ENCODE measurements at places on chromosomes 2 and 18.
A peak's percentile ranks its signal among the peaks of the same experiment; 100 is the strongest.

GRCh38 chr18:72833471-72833870 is 34.3 kb downstream of the NETO1 start:
- H3K4me1 ChIP-seq: no peaks in the 10 kb centered on the region
- H3K4me3 ChIP-seq: no peak overlapping the region
- no peaks in the 10 kb centered on the region for H3K27me3 ChIP-seq

GRCh38 chr2:1916881-1917280 is 172.6 kb upstream of the PXDN start:
- no peak overlapping the region for H3K27ac ChIP-seq
- H3K27me3 ChIP-seq: no peaks in the 10 kb centered on the region
- no peak overlapping the region for H3K4me3 ChIP-seq
- no peak for DNase-seq

GRCh38 chr18:47417807-47418206 is 166.3 kb upstream of the SKOR2 start:
- no peaks in the 10 kb centered on the region for H3K4me1 ChIP-seq
- peaks cover 38% of the 10 kb centered on the region for H3K27me3 ChIP-seq
- no peak overlapping the region for H3K27ac ChIP-seq
- no peak for DNase-seq
- no peak overlapping the region for H3K4me3 ChIP-seq
- no peaks in the 10 kb centered on the region for H3K36me3 ChIP-seq

DNA sequence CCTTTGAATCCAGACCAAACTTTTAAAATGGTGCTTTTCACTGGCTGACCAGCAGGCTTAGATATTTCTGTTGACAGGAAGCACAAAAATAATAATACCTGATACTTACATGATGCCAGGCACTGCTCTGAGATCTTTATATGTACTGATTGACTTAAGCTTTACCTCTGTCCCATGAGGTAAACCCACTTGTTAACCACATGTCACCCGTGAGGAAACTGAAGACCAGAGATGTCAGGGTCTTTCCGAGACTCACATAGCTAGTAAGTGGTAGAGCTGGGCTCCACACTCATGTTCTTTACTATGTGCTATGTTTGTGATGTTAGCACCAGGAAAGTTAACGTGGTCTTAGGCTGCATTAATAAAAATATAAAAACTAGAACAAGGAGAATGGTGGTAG is 297.7 kb downstream of the PLCL1 start:
- no peaks in the 10 kb centered on the region for H3K4me1 ChIP-seq
- no peaks in the 10 kb centered on the region for H3K27me3 ChIP-seq
- no peak overlapping the region for H3K4me3 ChIP-seq
- DNase-seq: no peak
- no peak overlapping the region for H3K27ac ChIP-seq

GRCh38 chr2:200814276-200814815 is 2.6 kb downstream of the BZW1 start:
- H3K4me1 ChIP-seq: peaks cover 59% of the 10 kb centered on the region
- H3K36me3 ChIP-seq: peaks cover 60% of the 10 kb centered on the region
- H3K27ac ChIP-seq: peak overlapping the region; percentile 81

DNA sequence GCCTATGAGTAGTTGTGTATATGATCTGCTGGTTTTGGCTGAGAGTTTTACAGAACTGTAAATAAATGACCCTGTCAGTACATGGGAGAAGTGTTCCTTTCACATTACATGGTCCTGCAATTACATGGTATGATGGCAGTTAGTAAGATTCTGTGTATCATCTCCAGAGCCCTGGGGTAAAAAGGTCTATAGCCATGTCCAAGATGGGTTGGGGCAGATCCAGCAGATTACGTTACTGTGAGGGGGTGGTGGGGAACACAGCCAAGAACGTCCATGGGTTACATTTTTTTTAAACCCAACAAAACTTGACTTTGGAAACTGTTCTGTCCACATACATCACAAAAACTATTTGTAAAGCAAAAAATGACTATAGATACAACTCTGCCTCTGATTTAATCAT is 64.2 kb upstream of the LMAN1 start:
- H3K4me3 ChIP-seq: no peak overlapping the region
- H3K4me1 ChIP-seq: no peaks in the 10 kb centered on the region
- no peaks in the 10 kb centered on the region for H3K36me3 ChIP-seq
- DNase-seq: no peak

DNA sequence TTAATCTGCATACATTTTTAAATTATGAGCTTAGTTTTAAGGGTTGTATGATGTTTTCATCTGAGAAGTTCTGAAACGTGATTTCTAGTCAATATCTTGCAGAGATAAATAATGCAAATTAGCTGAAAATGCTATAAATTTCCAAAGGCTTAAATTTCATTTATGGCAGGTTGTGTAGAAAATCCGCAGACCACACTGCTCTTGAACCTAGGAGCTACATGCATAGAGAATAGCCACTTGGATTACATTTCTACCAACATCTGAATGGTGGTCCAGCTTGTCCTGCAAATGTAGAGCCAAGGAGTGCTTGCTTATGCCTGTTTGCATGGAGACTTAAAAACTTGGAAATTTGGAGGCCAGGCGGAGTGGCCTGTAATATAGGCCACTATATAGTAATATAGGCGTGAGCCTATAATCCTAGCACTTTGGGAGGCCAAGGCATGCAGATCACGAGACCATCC is 6.8 kb downstream of the MAT2A start:
- no peak overlapping the region for H3K27ac ChIP-seq
- no peak overlapping the region for H3K4me3 ChIP-seq
- H3K36me3 ChIP-seq: peaks cover 51% of the 10 kb centered on the region
- DNase-seq: no peak

DNA sequence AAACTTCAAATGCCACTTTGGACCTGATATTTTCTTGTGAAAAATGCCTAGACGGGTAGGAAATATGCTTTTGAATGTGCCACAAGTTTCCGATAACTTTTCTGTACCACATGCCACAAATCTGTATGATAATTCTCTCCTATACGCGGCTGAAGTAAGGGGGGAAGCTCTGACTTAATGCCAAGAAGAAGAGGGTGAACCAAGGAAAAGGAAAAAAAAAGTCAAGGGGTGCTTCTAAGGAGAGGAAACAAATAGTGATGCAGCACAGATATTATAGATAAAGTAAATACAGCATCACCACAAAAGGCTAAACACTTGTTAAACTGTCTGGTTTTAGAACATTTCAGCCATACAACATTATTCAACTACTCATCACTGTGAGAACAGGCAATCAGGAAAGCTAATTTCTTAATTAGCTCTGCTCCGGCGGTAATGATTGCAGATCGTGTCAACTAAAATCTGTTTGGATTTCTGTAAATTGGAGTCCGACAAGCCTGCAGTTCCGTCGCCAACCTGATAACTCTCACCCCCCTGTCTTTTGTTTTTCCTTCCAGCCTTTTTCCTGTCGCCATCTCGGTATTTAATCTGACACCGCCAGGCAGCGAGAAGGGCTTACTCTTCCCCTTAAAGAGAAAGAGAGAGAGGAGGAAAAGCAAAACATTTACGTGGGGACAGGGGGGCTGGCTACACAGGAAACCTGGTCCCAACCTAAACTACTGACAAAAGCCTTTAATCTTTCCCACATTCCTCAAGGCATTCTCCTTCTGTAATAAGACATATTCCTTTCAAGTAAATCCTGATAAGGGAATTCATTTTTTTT is 67.5 kb downstream of the ZEB2 start:
- H3K4me1 ChIP-seq: peaks cover 66% of the 10 kb centered on the region
- H3K27ac ChIP-seq: peak overlapping the region; percentile 74
- DNase-seq: no peak
- H3K27me3 ChIP-seq: no peaks in the 10 kb centered on the region

- no peaks in the 10 kb centered on the region for H3K36me3 ChIP-seq
- peaks cover 5% of the 10 kb centered on the region for H3K27me3 ChIP-seq
- DNase-seq: no peak
- no peak overlapping the region for H3K27ac ChIP-seq
Observed at GRCh38 chr2:172246649-172247048, 143.9 kb upstream of the DLX2 start.

- peaks cover 23% of the 10 kb centered on the region for H3K27me3 ChIP-seq
- no peak for DNase-seq
- no peaks in the 10 kb centered on the region for H3K36me3 ChIP-seq
- no peak overlapping the region for H3K4me3 ChIP-seq
Observed at GRCh38 chr2:100470898-100471514, 724 bp downstream of the NMS start.

- DNase-seq: no peak
- H3K4me1 ChIP-seq: peaks cover 17% of the 10 kb centered on the region
- H3K27ac ChIP-seq: no peak overlapping the region
Observed at GRCh38 chr18:79274823-79275222, 120.9 kb upstream of the NFATC1 start.

DNA sequence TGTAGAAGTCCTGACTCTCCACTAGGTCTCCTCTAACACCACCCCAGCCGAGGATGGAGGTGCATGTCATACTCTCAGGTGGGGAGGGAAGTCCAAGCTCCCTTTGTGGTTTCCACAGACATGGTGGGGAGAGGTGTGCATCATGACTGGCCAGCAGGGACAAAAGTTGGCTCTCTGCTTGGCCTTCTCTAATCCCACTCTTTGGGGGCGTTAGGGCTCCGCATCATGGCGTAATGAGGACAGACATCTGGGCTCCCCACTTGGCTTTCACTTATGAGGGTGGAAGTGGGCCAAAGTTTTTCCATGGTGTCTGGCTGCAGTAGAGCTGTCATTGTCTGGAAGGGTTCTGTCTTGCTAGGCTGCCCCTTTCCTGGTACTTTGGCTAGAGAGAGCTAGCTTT is 80.7 kb upstream of the DAPL1 start:
- H3K4me3 ChIP-seq: no peak overlapping the region
- peaks cover 6% of the 10 kb centered on the region for H3K27me3 ChIP-seq
- no peaks in the 10 kb centered on the region for H3K36me3 ChIP-seq
- no peaks in the 10 kb centered on the region for H3K4me1 ChIP-seq
- DNase-seq: no peak

DNA sequence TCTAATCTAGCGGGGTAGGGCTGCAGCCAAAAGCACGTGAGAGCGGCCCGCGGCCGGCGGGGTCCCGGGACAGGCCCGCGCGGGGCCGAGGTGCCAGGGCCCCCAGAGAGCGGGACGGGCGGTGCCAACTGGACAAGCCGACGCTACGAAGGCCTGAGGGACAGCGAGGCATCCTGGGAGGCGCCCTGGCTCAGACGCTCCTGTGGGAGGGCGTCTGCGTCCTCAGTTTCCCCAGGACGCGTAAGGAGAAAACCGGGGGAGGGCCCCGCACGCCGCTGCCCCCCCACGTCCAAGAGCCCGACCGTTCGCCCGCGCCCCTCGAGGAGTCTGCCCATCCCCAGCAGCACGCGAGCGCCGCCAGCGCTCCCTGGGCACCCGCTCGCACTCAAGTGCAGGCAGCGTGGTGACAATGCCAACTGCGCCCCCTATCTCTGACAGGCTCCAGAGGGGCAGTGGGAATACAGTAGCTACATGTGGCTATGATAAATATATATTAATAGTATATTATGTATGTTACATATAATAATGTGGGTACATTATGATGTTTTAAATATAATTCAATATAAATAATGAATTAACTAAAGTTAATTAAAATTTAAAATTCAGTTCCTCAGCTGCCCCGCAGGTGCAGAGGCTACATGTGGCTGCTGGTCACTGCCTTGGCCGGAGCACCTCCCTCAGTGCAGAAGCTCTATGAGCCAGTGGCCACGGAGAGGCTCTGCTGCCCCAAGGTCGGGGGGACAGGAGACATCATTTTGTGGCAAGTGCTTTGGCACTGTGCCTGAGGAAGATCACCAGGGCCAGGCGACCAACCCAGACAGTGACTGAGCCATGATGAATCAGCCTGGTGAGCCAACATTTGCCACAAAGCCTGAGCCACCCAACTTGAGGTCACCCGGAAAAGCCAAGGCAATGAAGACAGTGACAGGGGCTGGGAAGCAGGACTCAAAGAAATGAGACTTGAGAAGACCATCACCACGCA is 5.5 kb upstream of the SFT2D3 start:
- H3K27me3 ChIP-seq: no peaks in the 10 kb centered on the region
- no peak overlapping the region for H3K27ac ChIP-seq
- peaks cover 2% of the 10 kb centered on the region for H3K36me3 ChIP-seq
- H3K4me3 ChIP-seq: no peak overlapping the region
- H3K4me1 ChIP-seq: peaks cover 7% of the 10 kb centered on the region
- DNase-seq: no peak

DNA sequence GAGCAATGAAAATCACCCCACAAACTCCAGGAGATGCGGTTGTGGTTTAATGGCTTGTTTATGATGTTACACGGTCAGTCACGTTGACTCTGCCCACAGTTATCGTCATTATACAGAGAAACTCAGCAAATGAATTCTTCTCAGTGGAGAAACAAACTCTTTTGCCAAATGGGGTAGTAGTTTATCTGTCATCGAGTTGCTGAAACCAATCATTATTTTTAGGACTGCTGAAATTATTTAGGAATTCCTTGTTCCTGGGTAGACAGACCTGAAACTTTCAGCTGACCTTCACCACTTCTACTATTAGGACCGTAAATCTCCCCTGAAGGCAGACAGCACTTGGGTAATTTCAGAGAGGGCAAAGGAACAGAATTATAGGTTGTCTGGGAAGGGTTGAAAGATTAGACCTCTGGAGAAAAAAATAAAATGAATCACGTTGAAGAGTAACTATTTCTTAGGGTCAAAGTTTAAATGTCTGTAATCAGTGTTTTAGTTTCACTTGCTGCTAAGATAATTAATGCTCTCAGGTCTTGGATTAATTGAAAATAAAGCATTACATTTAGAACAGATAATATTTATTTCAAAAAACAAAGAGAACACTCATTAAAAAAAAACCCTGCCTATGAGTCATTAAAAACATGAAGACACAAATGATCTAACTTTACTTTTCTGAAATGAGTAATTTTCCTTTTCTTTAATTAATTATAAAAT is 52.1 kb upstream of the LYPD6 start:
- DNase-seq: no peak
- no peaks in the 10 kb centered on the region for H3K36me3 ChIP-seq
- H3K27me3 ChIP-seq: no peaks in the 10 kb centered on the region
- no peak overlapping the region for H3K27ac ChIP-seq
- H3K4me1 ChIP-seq: no peaks in the 10 kb centered on the region

DNA sequence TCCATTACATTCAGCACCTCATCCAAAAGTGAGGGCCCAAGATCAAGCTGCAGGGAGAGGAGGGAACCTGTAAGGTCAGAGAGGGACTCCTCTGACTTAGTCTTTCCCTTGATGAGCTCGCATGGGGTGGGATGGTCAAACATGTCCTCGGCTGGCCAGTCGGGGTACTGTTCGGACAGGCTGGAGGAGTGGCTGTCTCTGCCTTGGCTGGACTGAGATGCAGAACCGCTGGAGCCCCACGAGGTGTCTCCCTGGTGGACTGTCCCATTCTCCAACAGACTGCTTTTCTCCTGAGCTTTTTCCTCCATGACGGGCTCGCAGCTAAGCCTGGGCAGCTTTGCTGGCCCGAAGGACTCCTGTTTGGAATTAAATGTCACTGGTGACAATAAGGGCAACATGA is 25.6 kb downstream of the CDC42EP3 start:
- H3K4me3 ChIP-seq: no peak overlapping the region
- H3K4me1 ChIP-seq: peaks cover 62% of the 10 kb centered on the region
- H3K36me3 ChIP-seq: peaks cover 72% of the 10 kb centered on the region
